ENCODE measurements at places on chromosomes 3 and 15.

- DNase-seq, result no peak
These were observed 150.9 kb upstream of the IL12A start for GRCh38 chr3:159837725-159838124.

DNA sequence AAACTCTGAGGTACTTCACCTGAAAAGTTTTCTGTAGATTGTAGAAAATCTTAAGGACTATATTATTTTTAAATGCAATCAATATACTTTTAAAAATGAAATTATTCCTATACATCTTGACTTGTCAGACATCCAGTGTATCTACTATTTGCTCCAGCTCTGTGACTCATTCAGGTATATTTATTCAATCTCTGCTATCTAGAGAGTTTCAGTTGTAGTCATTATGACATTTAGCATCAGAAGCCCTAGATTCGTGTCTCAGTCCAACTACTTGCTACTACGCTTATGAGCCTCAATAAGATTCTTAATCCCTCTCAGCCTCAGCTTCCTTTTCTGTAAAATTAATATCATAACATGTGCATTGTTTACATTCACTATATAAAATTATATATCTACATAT is 22.3 kb upstream of the EIF1B start:
- no peak for DNase-seq

DNA sequence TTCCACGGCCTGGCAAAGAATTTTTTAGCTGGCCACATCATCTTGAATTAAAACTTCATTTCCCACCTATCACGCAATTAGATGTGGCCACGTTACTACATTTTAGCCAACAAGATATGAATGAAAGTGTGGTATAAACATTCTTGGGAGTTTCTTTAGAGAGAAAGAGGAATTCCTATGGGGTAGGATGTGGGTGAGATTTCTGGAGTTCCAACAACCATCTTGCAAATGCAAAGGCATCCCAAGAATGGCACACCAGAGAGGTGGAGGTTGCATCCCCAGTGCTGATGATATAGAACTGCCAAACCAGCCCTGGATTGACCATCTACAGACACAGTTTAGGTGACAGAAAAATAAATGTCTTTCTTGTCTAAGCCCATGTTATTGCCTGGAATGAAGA is 66.3 kb upstream of the AKAP13 start:
- DNase-seq, result no peak

DNA sequence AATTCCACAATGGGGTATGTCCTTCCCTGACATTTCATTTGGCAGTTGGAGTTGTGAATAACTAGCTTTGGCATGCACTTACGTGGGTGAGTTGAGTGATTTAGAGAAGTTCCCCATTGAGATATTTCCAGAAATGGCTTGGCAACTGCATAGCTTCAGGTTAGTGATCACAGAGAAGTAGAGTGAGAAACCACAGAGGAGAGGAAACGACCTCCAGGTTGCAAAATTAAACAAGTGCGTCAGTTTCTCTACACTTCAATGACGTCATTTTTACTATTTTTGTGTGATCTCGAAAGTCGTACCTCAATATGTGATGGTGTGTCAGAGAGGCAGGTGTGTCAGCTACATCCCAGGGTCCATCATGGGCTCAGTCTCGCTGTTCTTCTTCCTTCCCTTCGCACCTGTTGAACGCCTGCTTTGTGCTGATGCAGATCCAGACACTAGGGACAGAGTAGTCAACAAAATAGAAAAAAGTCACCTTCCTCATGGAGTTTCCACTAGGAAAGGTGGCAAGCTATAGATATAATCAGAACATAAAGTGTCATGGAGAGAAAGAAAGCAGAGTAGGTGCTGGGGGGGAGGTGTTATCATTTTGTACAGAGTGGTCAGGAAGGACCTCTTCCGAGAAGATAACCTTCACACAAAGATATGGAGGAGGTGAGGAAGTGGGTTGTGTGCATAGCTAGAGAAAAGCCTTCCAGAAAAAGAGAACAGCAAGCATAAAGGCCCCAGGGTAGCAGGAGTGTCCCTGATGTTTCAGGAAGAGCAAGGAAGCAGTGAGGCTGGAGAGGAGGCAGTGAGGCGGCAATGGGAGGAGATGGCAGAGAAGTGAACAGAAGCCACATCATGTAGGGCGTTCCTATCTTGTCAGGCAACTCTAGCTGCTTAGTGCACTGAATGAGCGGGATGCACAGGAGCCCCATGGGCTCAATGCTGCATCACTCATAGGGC is 75.6 kb downstream of the MCTP2 start:
- DNase-seq, result no peak

DNA sequence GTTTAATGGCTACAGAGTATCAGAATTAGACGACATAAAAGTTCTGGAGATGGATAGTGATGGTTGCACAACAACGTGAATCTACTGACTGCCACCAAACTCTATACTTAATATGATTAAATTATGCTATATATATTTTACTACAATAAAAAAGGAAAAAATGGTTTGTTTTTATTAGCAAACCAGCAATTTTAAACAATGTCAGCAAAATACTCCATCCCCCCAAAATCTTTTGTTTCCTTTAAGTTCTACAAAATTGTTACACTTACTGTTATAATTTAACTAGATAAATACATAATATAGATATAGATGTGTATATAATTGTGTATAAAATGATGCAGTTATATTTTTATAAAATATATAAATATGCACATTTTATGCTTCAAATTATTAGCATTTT is 710.8 kb upstream of the UBE2E2 start:
- no peak for DNase-seq

GRCh38 chr3:52934630-52935530 is 37.5 kb upstream of the STIMATE start:
- peak; percentile 5 for DNase-seq

- no peak for DNase-seq
These were observed 31.6 kb upstream of the CERS3 start for GRCh38 chr15:100560323-100560722.

DNA sequence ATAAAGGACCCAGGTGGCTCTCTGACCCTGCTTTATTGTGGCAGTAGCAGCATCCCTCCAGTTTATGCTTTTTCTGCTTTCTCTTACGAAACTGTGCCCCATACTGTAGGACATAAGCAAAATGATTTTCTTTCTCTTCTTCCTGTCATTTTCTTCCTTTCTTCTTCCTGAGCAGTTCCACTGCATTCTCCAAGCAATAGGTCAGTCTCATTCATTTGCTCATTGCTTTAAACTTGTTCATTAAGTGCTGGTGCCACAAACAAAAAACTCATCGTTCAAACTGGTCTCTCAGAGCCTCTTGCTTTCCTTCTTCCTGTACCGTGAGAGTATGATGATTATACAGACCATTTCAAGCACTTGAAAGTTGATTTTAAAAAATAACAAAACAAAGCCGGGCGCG is 66.8 kb downstream of the PDE8A start:
- DNase-seq, result no peak

DNA sequence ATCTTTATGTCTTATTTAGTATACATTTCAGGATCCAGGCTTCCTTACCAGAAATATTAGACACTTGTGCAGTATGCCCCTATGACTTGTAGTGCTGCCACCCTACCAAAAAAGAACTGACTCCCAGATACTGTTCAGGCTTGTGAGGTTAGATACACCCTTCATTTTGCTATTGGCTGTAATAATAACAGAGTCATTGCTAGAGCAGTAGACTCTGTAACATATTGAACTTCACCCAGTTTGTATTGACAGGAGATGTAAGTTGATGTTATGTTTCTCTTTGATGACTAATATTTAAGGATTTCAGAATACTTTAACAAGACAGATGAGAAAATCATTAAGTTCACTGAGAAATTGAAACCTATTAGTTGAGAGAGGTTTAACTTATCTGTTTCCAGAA is 32.9 kb downstream of the RNF111 start:
- no peak for DNase-seq

GRCh38 chr3:193894121-193894863 is 241.7 kb upstream of the HES1 start:
- no peak for DNase-seq

- DNase-seq, result no peak
These were observed 147.5 kb downstream of the STT3B start for GRCh38 chr3:31680072-31680870.

GRCh38 chr3:132317229-132317948 is at the start of gene ACP3:
TSS of gene ACP3 (plus strand) at chr3:132317407. CDS start at chr3:132317457, 50 bp downstream.
- DNase-seq, result no peak

DNA sequence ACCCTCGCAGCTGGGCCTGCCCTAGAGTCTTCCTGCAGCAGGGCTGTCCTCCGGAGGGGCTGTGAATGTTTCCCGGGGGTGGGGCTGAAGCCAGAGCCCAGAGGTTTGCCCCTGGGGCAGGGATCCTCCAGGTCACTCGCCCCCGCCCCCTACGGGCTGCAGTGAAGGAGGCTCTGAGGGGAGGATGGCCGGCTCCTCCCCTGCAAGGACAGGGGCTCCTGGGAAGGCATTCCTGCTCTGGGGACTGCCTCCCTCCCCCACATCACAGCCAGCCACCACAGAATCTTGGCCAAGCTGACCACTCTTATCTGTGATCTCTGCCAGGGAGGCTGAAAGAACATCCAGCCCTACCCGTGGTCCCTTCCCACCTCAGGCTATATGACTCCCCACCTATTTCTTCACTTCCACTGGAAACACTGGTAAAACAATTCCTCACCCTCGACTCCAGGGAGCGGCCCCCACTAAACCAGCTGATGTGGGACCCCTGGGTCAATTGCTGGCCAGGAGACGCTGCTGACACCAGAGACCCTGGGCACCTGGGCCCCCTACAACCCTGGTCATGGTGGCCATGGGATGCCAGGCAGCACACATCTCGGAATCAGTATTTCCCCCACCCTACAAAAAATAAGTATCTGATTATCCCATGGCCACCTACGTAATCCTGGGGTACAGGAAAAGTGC is 66.0 kb downstream of the HMCES start:
- no peak for DNase-seq

DNA sequence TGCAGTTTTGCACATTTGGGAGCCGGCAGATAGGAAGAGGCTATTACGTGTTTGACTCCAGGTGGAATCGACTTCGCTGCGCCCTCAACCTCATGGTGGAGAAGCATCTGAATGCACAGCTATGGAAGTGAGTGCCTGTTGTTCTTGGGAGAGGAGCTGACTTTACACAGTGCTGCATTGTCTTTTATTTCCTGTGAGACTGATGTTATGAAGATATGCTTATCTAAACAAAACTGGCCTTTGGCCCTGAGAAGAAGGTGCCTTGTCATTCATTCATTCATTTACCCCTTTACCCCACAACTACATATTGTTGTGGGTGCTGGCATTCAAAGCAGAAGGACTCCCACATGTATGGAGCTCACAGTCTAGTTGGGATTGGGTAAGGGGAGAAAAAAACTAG is 32.6 kb downstream of the PSMD6 start:
- DNase-seq, result no peak

- no peak for DNase-seq
These were observed 37.8 kb upstream of the SPTSSB start for GRCh38 chr3:161409069-161409468.

DNA sequence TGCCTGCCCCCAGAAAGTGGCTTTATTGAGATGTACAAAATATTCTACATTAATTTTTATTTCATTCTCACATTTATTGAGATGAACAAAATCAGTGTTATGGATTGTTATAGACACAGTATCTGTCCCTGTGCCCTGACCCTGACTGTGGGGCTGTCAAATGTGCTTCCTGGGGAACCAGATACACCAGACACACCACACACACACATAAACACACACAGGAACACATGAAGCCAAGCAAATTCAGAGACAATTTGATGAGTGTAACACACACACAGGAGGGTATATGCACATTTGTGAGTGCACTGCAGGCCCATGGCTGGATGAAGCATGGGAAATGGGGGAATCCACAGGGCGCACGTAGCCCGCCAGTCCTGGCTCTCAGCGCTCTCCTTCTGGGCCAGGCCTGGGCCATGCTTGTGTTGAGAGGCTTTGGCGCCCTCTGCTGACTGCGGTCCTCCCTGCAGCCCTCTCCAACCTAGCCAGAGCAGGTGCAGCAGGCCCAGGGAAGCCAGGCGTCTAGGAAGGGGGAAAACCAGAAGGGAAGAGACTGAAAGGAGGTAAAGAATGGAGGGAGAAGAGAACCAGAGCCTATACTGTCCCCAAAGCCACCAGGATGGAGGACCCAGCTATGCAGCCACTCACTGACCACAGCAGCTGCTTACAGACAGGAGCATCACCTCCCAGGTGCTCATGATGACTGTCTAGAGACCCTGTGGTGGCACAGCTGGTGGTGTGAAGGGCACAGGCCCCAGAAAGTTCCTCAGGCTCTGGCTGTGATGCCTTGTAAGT is 18.0 kb upstream of the LOXL1 start:
- peak; percentile 52 for DNase-seq

DNA sequence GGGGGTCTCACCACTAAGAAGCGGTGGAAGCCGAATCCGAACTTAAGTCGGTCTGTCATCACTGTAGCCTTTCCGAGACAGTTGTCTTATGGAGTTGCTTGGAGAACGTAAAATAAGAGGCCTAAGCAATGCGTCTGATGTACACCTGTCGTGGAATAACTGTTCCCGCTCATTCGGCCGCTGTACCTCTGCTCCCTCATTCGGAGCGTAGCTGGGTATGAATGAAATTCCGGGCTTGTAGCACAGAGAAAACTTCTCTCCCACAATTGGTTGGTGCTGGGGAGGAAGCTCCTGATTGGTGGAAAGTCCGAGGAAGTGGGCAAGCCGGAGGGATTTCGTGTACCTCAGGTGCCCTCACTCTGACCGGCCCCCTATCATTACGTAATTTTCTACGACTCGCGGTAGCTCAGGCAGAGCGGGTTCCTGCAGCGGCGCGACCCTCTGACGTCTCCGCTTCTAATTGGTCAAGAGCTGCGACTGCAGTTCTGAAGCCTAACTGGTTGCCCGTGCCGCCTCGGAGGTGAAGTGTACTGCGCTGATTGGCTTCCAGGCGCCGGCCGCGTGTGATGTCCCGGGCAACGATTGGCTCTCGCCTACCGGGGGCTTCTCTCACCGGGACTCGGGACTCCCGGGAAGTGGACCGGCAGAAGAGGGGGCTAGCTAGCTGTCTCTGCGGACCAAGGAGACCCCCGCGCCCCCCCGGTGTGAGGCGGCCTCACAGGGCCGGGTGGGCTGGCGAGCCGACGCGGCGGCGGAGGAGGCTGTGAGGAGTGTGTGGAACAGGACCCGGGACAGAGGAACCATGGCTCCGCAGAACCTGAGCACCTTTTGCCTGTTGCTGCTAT is at the start of gene DNAJB11:
Gene DNAJB11, plus strand, starts transcription at position 625 of the 845 bp plus-strand sequence. Its CDS starts 178 bp downstream, at position 803.
- peak; percentile 91 for DNase-seq

GRCh38 chr15:67548236-67548852 is 5.8 kb downstream of the MAP2K5 start:
- DNase-seq, result no peak

DNA sequence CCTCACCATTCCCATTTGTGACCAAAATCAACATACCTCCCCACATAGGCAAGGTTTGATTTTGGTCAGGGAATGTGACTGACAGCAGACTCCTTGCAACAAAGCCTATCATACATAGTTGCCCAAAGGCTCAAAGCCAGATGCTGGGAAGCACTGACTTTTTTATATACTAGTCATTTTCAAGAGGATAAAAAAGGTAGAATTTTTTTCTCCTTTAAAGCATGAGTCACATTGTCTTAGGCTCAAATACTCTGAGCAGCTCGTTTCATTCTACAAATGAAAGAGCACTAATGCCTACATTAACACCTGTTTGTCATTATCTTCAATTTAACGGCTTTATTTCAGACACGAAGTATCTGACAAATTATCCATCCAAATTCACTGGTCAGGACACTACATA is 36.2 kb downstream of the ICE2 start:
- no peak for DNase-seq

Measured in stimulated activated naive CD4-positive, alpha-beta T cell (primary cell).